ENCODE measurements at places on chromosomes 7 and 10.
A peak's percentile ranks its signal among the peaks of the same experiment; 100 is the strongest.

- no peak for DNase-seq
Measured at GRCh38 chr7:84248843-84249242, 54.3 kb upstream of the SEMA3A start.

DNA sequence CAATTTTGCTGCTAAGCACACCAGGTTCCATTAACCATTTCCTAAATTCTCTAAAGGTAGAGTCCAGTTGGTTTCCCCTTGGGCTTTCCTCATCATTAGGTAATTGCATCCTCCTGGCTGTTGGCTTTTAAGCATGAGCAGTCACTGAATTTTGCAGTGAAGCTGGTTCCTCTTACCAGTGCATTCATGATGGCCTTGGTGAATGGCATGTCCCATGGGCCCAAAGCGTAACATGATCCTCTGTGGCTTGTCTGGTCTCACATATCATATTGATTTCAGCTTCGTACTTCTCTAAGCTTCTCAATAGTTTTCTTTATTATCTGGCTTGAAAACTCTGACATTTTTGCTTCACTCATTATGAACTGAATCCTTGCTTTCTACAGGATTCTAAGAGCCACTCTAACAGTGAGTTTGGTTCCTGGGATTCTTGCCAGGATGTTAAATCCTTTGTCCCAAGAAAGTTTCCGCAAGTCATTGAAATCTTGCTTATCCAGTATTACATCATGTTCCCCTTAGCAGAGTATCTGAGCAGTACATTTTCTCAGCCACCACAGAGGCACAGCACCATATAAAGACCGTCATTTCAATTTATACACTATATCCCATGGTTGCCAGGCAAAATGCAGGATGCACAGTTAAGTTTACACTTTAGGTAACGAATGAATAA is 134.2 kb downstream of the PTN start:
- no peak for DNase-seq

DNA sequence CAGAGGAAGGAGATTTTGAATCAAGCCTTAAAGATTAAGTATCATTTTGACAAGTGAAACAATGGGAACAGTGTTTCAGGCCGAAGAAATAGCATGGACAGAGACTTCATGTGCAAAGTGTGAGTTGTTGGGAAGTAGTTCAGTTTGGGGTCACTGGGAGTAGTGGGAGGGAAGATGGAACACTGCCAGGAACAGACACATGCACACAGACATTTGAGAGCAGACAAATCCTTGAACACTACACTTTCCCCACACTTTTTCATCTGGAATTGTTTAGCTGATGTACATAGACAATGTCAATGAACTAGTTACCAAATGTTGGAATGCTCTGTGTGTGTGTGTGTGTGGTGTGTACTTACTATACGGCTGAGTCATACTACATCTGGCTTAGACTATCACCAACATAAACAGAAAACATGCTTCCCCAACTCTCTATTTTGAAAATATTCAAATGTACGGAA is 52.4 kb upstream of the LRRC17 start:
- no peak for DNase-seq

GRCh38 chr10:17464545-17464944 is 10.2 kb upstream of the ST8SIA6 start:
- no peak for DNase-seq

GRCh38 chr10:125799451-125800182 is 23.4 kb downstream of the UROS start:
- no peak for DNase-seq

DNA sequence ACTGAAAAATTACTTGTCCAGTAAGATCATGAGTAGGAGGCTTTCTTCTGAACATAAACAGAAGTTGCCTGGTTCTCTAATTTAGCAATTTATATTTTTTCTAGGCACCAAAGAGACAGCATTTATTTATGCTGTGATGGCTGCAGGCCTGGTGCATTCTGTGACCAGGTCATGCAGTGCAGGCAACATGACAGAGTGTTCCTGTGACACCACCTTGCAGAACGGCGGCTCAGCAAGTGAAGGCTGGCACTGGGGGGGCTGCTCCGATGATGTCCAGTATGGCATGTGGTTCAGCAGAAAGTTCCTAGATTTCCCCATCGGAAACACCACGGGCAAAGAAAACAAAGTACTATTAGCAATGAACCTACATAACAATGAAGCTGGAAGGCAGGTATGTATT is 2.8 kb downstream of the WNT16 start:
- no peak for DNase-seq

GRCh38 chr7:28407651-28408050 is 4.7 kb upstream of the CREB5 start:
- DNase-seq: no peak

DNA sequence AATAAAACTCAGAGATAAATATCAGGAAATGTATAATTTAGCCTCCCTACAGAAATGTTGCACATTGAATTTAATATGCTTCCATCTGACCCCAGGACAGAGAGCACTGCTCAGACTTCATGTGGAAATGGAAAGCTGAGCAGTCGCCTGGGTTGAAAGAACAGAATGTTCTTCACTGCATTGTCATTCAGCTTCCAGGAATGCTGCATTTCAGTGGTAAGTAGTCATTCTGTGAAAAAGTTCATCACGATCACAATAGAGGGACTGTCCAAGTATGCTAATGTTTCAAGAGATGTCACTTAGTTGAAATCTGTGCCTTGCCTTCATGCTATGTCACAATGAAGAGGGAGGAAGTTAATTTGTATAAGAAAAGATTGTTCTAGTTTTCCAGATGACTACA is 147.3 kb downstream of the NRCAM start:
- no peak for DNase-seq

GRCh38 chr7:98879198-98879978 is 1.1 kb downstream of the TRRAP start:
- DNase-seq: peak; percentile 70

- no peak for DNase-seq
Measured at GRCh38 chr10:128051548-128051947, 74.7 kb downstream of the MKI67 start.

GRCh38 chr10:8365935-8366911 is 311.7 kb downstream of the GATA3 start:
- peak; percentile 45 for DNase-seq

GRCh38 chr7:108973075-108973474 is 403.4 kb downstream of the DNAJB9 start:
- no peak for DNase-seq

DNA sequence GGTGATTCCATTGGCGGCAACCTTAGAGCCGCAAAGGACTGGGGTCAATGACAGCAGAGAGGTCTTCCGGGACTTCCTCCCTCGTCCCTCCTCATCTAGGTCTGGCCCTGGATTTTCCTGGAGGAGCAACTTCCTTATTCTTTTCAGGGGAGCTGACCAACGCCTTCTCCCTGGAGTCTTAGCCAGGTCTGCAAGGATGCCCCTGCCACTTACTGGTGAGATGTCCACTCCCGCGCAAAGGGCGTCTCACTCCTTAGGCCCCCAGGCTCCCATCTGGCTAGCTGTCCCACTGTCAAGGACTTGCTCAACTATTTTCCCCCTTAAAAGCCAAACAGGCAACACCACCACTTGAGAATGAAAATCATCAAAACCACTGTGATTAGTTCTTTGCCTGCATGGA is 42.0 kb upstream of the NMT2 start:
- no peak for DNase-seq

DNA sequence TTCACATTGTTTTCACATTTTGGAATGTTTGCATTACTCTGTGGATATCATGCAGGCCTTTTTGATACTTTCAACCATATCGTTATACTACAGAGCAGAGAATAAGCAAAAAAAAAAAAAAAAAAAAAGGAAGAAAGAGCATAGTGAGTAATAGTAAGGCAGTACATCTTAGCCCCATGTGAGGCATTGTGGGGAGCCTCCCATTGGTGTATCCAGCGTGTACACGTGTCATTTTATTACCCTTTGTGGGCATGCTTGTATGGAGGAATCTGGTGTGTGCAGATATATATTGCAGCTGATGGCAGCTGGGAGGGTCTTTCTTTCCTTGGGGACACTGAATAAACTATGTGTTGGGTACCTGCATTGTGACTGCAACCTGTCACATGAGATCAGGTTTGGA is 19.6 kb downstream of the R3HCC1L start:
- no peak for DNase-seq

- no peak for DNase-seq
Measured at GRCh38 chr7:1669954-1670893, at the start of gene ELFN1. Gene ELFN1 (plus strand): TSS chr7:1670277. CDS start chr7:1744597, 74,320 bp downstream.

DNA sequence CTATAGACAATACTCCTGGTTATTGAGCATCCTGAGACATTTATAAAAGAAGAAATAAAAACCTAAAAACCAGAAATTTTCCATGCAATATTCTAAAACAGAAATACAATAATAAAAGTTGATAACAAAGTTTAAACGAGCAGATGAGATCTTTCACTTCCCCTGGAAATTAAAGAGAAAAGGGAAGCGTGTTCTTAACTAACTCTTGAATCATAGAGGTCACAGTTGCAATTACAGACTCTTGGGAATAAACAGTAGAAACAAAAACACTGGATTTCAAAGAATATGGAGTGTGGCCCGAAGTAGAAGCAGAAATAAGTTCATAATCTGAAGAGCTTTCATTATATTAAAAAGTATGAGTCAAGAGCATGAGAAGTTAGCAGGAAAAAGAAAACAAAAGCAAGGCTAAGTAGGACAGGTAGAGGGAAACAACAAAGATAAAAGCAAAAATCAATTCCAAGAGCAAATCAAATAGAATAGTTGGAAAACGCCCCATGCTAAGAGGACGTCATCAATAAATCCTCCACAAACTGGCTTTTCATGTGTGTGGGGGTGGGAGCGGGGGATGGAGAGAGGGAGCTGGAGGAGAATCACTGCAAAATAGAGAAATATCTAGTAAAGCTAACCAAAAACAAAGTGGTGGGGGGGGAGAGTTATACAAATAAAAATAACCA is 55.2 kb upstream of the C10orf71 start:
- DNase-seq: no peak

DNA sequence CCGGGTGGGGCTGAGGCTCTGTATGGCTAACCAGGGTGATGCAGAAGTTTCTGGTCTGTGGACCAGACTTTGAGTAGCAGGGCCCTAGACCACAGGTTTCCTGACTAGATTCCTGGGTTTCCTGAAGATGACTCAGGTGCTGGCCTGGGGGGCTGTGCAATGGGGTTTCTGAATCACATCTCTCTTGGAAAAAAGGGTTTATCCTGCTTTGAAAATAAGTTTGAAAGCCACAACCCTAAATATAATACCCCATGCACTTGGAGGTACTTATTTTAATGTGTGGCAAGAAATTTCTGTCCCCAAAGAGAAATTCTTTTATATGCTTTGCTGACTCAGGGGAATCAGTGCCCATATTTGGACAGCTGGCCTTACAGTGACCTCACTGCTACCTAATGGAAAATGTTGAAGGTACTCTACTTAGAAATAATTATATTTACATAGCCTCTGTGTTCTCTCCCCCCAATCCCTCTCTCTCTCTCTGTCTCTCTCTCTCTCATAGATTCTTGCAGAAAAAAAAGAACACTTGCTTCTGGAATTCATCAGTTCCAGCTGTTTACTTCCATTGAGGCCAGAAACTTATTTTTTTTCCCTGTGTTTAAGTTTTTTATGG is 184.4 kb upstream of the LYZL2 start:
- DNase-seq: no peak

DNA sequence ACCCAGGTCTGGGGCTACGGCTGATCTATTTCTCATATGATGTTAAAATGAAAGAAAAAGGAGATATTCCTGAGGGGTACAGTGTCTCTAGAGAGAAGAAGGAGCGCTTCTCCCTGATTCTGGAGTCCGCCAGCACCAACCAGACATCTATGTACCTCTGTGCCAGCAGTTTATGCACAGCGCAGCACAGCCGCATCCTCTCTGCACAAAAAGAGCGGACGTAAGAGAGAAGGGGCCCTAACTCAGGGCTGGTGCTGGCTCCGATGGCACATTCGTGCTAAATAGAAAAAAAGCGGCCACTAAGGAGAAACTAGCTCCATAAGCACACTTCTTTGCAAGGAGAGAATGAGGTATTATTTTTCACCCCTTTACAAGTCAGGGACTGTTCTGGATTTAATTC is 28.3 kb upstream of the PRSS1 start:
- no peak for DNase-seq

DNA sequence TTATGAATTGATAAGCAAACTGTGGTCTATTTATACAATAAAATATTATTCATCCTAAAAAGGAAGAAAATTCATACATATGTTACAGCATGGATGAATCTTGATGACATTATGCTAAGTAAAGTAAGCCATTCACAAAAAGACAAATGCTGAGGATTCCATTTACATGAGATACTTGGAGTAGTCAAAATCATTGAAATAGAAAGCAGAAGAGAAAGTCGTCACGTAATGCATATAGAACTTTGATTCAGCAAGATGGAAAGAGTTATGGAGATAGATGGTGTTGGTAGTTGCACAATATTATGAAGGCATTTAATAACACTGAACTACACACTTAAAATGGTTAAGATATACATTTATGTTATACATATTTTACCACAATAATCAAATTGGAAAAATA is 309.7 kb upstream of the KLF6 start:
- no peak for DNase-seq

DNA sequence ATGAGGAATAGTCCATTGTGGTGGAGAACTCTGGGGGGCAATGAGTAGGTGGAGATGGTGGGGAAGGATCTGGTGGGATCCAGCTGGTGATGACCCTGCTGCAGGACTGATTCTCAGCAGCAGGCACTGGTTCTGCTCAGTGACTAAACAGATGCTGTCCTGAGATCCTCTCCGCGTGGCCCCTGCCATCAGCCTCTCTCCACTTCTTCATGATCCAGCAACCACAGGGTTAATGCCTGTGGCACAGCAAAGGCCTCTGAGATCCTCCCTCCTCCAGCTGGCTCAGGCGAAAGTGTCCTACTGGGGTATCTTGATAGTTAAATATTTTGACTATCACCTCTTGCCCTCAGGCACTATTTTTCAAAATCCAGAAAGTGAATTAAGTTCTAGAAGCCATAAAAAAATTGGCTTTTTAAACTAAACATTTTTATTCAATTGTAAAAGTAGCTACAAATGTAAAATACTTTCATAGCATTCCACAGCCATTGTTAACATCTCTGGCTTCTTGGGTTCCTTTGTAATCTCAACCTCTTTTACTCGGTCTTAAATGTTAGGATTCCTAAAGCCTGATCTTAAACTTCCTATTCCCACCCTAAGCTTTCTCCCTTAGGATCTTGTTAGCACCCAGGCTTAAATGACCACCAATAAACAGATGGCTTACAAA is 13.1 kb downstream of the PLAU start:
- DNase-seq: no peak

DNA sequence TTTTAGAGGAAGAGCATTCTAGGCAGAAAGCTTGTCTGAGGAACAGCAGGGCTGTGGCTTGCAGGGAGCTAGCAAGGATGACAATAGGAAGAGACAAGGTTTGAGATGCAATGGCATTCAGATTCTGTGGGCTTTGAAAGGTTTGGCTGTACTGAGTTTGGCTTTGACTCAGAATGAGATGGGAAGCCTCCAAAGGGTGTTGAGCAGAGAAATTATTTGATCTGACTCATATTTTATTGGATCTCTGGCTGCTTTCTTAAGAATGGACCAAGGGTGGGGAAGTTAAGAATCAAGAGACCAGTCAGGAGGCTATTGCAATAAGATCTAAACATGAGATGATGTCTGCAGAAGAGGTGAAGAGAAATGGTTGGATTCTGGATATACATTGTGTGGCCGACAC is 273.2 kb downstream of the CDK14 start:
- no peak for DNase-seq

- no peak for DNase-seq
Measured at GRCh38 chr10:33819206-33819605, 484.7 kb upstream of the NRP1 start.

- DNase-seq: peak; percentile 49
Measured at GRCh38 chr10:30059209-30060107, at the start of gene JCAD. Gene JCAD (minus strand): TSS chr10:30059586. CDS start chr10:30047812, 11,774 bp downstream.

- DNase-seq: no peak
Measured at GRCh38 chr7:25091779-25092178, 33.3 kb downstream of the CYCS start.

Measured in CD4-positive, alpha-beta T cell treated with Interleukin-1 beta for 1 hour (primary cell).